ENCODE measurements at places on chromosomes 7 and 10. TPM values are rescaled to one million over a fixed set of nuclear protein-coding genes. Genes with fewer than 3 reads are reported as not detected.
A peak's percentile ranks its signal among the peaks of the same experiment; 100 is the strongest.

RASA4 gene
- total RNA-seq = 6.9 TPM

FAM25G gene
- total RNA-seq = not detected

ZNF735 gene
- not detected for total RNA-seq

- no peaks in the 10 kb centered on the region for H3K36me3 ChIP-seq
- no peaks in the 10 kb centered on the region for H3K27me3 ChIP-seq
- no peak overlapping the region for H3K4me3 ChIP-seq
- H3K27ac ChIP-seq = no peak overlapping the region
Measured at GRCh38 chr7:23026164-23026563, 12.2 kb upstream of the HYCC1 start.

GRCh38 chr10:130495891-130496636, 359.9 kb downstream of the GLRX3 start:
- H3K27ac ChIP-seq = no peak overlapping the region
- DNase-seq = peak; percentile 16
- no peak overlapping the region for H3K4me3 ChIP-seq
- no peaks in the 10 kb centered on the region for H3K36me3 ChIP-seq
- H3K4me1 ChIP-seq = no peaks in the 10 kb centered on the region
- no peaks in the 10 kb centered on the region for H3K27me3 ChIP-seq

- no peaks in the 10 kb centered on the region for H3K27me3 ChIP-seq
- peaks cover 4% of the 10 kb centered on the region for H3K4me1 ChIP-seq
- H3K36me3 ChIP-seq = no peaks in the 10 kb centered on the region
- DNase-seq = no peak
Measured at GRCh38 chr10:24680647-24681524, 42.8 kb downstream of the ARHGAP21 start.

- H3K27ac ChIP-seq = no peak overlapping the region
- DNase-seq = no peak
- no peak overlapping the region for H3K4me3 ChIP-seq
- no peaks in the 10 kb centered on the region for H3K27me3 ChIP-seq
- no peaks in the 10 kb centered on the region for H3K36me3 ChIP-seq
Measured at GRCh38 chr7:81226234-81226633, 307.4 kb upstream of the SEMA3C start.

DNA sequence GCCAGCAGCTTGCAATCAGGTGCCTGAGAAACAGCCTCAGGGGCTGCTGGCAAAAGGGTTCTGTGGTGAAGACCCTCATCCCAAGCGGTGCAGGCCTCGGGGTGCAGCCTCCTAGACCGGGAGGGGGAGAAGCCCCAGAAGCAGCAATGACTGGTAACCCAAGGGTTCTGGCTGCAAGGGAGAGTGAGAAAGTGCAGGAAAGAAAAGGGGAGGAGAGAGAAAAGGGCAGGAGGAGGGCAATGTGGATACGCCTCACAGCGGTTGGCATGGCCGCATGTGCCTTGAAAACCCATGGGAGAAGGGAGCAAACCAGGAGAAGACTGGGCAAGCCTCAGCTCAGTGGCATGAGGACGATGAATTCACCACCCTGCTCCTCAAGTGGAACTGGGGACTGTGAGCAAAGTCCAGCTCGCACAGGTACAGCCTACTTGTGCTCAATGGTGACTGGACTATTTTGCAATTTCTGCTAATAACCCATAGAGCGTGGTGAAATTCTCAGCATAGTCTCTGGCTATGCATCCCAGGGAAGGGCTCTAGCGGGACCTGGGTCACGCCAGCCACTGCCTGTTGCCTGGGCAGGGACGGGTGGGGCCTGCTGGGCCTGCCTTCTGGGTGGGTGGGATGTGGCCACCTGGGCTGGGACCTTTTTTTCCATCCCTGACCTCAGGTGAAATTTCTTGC, 6.2 kb downstream of the CLRN3 start:
- H3K36me3 ChIP-seq = no peaks in the 10 kb centered on the region
- no peaks in the 10 kb centered on the region for H3K27me3 ChIP-seq
- no peak overlapping the region for H3K4me3 ChIP-seq
- no peak for DNase-seq

CHAT gene
- not detected for total RNA-seq

EGR2 gene
- total RNA-seq = 2.0 TPM

LIPK gene
- total RNA-seq = not detected

TMEM236 gene
- total RNA-seq = 3.2 TPM

DNA sequence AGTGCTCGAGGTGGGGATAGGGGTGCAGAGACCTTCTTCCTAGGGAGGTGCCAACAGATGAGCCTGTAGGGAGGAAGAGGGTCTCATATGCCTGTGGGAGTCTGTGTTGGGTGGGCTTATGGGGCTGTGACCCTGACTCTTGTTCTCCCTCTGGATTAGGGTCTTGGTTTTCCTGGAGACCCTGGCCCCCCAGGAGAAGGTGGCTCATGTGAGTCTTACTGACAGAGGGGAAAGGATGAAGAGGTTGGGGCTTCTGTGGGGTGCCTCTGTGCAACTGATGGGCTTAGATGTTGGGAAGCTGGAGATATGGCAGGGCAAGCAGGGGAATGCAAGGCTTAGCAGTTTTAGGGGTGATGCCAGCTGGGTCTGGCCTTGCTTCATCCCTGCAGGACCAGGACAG, 20.2 kb upstream of the VOPP1 start:
- no peaks in the 10 kb centered on the region for H3K4me1 ChIP-seq
- no peak overlapping the region for H3K4me3 ChIP-seq
- H3K36me3 ChIP-seq = no peaks in the 10 kb centered on the region
- no peak for DNase-seq
- H3K27ac ChIP-seq = no peak overlapping the region

DNA sequence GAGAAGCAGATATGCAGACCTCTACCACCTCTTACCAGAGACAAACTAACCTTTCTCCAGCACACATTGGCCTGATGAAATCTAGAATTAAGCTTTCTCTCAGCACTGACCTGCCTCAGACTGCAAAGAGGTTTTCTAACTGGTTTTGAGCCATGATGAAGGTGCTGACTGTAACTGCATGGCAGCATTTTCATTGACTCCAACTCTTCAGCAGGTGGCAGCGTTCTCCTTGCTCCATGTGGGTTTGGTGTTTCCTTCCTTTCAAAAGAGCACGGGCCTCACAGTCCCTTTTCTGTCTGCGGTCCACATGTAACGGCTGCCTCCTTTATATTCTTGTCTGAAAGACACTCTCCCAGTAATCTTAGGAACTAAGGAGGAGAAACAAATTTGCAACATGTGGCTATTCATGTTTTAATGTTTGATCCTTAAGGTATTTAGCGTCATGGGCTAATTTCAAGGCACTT, 12.6 kb downstream of the KLLN start:
- no peaks in the 10 kb centered on the region for H3K27me3 ChIP-seq
- H3K4me1 ChIP-seq = no peaks in the 10 kb centered on the region
- H3K4me3 ChIP-seq = no peak overlapping the region
- no peak overlapping the region for H3K27ac ChIP-seq

LEP gene
- not detected for total RNA-seq

- peaks cover 15% of the 10 kb centered on the region for H3K4me1 ChIP-seq
- H3K27me3 ChIP-seq = peaks cover 17% of the 10 kb centered on the region
- no peak for DNase-seq
- H3K4me3 ChIP-seq = no peak overlapping the region
- no peak overlapping the region for H3K27ac ChIP-seq
Measured at GRCh38 chr10:117441812-117442443, 66.7 kb upstream of the PDZD8 start.

FAM13C gene
- total RNA-seq = 12.4 TPM

DNA sequence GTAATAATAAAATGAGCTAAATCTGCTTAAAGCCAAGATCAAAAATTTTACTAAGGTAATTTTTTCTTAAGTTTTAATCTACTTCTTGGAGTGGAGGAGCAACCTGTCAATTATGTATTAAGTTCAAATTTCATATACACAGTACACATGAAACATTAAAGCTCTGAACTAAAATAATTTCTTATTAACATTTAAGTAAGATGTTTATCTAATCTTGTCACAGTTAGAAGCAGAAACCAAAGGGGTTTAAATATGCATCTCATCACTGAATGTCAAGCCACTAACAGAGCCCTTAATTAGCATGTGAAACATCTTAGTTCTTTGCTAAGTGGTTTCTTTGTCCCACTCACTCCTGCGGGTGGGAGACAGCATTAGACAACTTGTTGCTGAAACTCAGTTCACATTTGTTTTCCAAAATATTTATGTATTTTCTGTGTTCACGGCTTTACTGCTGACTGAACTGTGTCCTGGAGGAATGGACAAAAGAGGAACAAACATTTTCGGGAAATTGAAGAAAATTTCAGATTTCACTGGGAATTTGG, 130.9 kb upstream of the MBL2 start:
- no peaks in the 10 kb centered on the region for H3K36me3 ChIP-seq
- DNase-seq = no peak
- H3K4me3 ChIP-seq = no peak overlapping the region
- H3K27me3 ChIP-seq = no peaks in the 10 kb centered on the region
- no peak overlapping the region for H3K27ac ChIP-seq
- no peaks in the 10 kb centered on the region for H3K4me1 ChIP-seq

- H3K4me3 ChIP-seq = no peak overlapping the region
- H3K27ac ChIP-seq = no peak overlapping the region
- no peak for DNase-seq
- H3K27me3 ChIP-seq = no peaks in the 10 kb centered on the region
- no peaks in the 10 kb centered on the region for H3K4me1 ChIP-seq
Measured at GRCh38 chr7:157866336-157866924, 529.6 kb downstream of the DNAJB6 start.

DNA sequence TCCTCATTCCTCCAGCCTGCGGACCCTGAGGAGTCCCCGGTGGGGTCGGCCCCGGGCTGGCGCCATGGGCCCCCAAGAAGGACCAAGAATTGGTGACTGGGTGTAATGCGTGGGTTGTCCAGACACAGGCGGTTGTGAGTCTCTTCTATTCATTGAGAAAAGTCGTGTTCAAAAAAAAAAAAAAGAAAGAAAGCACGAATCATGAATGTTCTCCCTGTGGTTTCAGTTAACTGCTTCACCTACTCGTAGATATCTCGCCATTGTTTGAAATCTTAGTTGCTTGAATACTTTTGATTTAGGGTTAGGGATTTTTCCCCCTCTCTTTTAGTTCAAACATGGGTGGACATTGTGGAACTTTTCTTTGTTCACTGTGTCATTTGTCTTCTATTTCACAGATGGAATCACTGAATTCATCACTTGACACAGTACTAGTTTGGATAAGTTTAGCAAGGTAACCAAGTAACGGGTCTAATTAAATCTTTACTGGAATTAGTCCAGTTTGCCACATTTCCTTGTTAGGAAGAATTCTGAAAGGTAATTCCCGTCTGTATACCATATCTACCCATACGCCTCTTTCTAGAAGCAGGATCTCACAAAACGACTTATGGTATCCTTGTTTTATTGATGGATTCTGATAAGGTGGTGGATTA, 775 bp downstream of the STARD3NL start:
- H3K27ac ChIP-seq = peak overlapping the region; percentile 95
- H3K4me3 ChIP-seq = peak overlapping the region; percentile 86

PIK3AP1 gene
- total RNA-seq = 37.9 TPM

FAM25A gene
- total RNA-seq = not detected

- no peak overlapping the region for H3K27ac ChIP-seq
- no peaks in the 10 kb centered on the region for H3K36me3 ChIP-seq
- no peak overlapping the region for H3K4me3 ChIP-seq
- DNase-seq = no peak
Measured at GRCh38 chr7:148791546-148791945, 92.5 kb downstream of the EZH2 start.

- H3K4me3 ChIP-seq = no peak overlapping the region
- no peak overlapping the region for H3K27ac ChIP-seq
- no peak for DNase-seq
- H3K4me1 ChIP-seq = no peaks in the 10 kb centered on the region
- H3K36me3 ChIP-seq = no peaks in the 10 kb centered on the region
Measured at GRCh38 chr10:64142395-64142794, 621.2 kb downstream of the REEP3 start.

DNA sequence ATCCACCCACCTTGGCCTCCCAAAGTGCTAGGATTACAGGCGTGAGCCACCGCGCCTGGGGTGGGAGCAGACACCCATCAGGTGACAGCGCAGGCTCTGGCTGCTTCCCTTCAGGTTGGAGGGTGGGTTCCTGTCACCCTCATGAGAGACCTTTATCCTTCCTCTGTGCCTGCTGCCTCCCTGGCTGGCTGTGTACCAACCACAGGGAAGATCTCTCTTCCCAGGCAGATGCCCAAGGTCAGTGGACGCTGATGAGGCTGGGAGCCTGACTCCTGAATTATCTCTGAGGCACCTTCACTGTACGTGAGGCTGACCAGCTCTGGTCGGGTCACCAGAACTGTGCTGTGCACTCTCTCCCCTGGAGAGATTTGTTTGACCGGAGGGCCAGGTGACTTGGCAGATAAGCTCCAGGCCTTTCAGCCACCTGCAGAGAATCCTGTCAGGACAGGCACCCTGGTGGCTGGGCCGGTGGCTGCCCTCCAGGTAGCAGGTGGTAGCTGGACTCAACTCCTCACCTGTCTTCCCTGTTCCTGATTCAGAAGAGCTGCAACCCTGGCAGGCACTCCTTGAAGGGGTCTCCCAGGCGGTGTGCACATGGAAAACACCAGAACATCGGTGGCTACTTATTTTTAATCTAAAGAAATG, 251.9 kb downstream of the GLRX3 start:
- H3K27me3 ChIP-seq = no peaks in the 10 kb centered on the region
- H3K27ac ChIP-seq = no peak overlapping the region
- no peak for DNase-seq
- H3K36me3 ChIP-seq = no peaks in the 10 kb centered on the region
- no peak overlapping the region for H3K4me3 ChIP-seq

TMEM196 gene
- not detected for total RNA-seq

DNA sequence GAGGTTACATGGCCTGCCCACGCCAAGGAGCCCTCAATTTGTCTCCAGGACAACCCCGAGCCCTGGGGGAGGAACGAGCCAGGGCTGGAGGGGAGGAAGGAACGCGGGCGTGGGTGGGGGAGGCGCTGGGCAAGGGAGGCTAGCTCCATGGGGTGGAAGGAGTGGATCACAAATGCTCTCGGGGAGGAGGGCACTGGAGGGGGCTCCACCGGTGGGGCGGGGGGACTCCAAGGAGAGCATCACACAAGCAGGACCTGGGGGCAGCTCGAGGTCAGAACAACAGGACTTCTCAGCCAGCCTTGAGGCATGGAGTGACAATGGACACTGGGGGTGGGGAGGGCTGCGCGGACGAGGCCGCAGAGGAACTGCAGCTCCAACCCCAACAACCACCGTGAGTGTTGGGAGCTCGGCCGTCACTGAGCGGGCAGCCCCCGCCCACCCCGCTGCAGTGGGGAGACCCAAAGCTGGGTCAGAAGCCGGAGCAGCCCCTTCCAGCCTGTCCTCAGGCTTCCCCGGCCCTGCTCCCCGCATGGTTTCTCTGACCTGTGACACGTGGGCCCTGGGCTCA, 41.1 kb downstream of the STK32C start:
- no peak overlapping the region for H3K27ac ChIP-seq
- H3K4me1 ChIP-seq = no peaks in the 10 kb centered on the region
- no peaks in the 10 kb centered on the region for H3K27me3 ChIP-seq
- peak; percentile 60 for DNase-seq

Data from heart left ventricle (tissue), 16 donors.